NCI-H748 treated with DMSO at 0.1 percent for 48 hours (cell line): ENCODE measurements at places on chromosomes 12 and 14.

DNA sequence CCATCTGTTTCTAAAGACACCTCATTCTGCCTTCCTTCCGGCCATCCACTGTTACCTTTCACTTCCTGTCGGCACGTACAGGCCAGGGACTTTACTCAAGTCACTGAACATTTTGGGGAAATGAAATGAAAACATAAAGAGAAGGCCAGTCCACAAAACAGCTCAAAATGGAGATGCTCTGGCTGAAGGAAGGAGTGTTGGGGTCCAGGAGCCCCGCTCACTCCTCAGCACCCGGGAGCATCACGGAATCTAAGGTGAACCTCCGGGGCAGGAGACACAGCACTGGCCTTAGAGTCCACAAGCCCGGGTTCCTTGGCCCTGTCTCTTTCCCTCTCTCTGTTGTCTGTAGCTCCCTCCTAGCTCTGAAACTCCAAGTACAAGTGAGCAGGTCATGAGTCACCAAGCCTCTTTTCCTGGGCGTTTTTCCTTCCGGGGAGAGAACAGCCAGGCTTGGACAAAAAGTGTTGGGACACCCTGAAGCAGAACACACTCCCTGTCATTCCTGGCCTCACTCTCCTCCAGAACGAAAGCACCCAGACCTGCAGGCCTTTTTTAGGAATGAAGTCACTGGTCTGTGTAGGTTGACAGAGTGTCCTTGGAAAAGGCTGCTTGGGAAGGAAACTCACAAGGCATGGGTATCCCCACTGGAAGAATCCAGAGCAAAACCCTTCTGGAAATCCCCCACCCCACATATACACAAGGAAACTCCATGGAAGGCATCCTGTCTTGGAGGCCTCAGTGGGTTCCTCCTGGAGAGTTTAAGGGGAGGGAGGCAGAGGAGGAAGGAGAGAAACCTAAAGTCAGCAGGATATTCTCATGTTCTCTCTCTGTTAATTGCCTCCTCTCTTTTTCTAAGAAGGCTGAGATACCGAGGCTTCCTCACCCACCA, 245.3 kb downstream of the ZFP36L1 start:
- no peak for DNase-seq

DNA sequence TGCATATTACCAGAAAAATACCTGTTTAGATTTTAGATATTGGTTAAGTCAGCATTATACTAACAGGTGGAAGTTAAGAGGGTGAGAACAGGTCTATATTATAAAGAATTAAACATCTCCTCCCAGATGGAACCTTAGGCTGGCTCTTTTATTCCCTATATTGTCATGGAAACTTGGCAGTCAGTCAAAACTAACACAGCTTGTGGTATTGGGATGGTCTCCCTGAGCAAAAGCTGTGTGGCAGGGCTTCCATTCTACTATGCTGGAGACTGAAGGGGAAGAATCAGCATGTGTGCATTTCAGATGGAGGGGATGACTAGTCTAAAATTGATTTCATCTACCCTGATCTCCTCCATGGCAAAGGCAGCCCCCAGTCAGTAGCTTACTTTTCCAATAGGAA, 66.7 kb downstream of the SMOC1 start:
- DNase-seq: peak; percentile 72

DNA sequence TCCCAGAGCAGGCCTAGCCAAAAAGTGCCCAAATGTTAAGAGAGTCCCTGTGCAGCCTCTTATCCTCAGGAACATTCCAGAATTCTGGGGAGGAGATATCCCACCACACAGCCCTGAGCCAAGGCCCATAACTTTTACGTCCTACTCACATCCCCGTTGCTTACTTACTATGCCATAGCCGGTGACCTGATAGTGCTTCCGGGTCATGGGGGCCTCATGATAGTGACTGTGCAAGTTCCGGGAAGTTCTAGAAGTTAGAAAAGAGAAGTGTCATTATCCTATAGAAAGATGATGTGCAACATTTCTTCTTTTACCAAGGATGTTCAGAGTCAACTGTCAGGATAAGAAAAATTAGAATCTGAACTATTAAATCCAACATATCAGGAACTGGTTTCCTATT, 15.6 kb upstream of the NGB start:
- no peak for DNase-seq

GRCh38 chr12:51395283-51396230, 4.4 kb upstream of the GALNT6 start:
- DNase-seq: no peak

DNA sequence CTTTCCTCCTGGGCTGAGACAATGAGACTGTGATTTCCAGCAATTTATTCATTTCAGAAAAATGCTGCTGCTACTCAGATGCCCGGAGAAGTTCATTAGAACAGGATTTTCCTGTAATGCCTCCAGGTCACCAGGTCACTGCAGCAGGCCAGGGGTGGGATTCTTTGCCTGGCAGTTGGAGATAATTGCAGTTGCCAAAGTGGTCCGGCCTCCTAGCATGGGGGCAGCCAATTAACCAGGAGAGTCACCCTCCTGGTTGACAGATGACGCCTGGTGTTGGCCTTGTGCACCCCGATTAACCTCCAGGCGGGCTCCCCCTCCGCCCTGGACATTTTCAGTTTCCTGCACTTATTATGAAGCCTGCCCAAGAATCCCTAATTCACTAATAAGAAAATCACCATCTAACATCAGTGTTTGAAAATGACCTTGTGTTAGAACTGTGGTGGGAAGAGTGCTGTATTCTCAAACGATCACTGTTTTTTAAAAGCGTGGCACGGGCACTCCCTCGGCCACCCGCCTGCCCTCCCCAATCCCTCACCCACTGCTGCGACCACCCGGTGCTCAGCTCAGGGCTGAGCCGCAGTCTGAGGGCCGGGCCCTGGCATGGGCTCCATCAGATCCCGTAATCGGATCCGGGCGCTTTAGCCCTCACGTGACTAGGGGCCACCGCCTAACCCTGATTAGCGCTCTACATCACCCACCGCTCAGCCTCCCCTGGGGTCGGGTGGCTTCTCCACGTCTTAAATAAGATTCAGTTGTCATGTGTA, 12.9 kb downstream of the RIMBP2 start:
- DNase-seq: no peak

DNA sequence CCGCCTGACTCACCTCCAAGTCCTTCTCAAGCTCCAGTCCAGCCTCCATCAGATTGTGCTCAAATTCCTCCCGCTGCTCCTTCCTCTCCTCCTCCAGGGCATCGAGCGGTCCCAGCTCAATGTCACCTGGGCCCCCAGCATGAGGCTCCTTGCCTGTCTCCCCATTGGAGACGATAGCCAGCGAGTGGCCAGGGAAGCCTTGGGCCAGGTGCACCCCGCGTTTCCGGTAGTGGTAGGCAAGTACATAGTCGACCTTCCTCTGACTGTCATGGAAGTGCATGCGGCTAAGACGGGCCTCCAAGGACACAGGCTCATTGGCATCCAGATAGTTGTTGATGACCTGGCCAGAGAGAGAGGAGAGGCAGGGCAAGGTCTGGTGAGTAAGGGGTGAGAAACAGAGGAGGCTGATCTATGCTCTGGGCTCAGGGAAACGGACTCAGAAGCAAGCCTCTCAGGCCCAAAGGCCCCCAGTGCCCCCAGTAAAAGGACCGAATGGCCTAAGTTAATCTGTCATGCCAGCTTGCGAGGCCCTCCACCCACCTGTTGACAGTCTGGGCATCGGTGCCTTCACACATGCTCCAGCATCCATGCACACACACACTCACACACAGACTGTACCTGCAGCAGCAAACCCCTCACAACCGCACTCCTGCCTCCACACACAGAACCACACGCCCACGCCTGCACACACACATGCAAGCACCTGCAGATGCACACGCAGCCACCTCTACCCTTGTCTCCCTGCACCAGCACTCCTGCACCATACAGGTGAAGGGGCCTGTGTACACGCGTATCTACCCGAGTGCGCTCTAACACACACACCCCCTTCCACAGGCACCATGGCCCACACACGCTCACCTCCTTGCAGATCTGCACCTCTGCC, 23.8 kb downstream of the ANO2 start:
- no peak for DNase-seq

- no peak for DNase-seq
Observed at GRCh38 chr14:96761066-96761465, 36.1 kb upstream of the VRK1 start.

GRCh38 chr14:64786296-64787149, 82.3 kb downstream of the PLEKHG3 start:
- DNase-seq: no peak

DNA sequence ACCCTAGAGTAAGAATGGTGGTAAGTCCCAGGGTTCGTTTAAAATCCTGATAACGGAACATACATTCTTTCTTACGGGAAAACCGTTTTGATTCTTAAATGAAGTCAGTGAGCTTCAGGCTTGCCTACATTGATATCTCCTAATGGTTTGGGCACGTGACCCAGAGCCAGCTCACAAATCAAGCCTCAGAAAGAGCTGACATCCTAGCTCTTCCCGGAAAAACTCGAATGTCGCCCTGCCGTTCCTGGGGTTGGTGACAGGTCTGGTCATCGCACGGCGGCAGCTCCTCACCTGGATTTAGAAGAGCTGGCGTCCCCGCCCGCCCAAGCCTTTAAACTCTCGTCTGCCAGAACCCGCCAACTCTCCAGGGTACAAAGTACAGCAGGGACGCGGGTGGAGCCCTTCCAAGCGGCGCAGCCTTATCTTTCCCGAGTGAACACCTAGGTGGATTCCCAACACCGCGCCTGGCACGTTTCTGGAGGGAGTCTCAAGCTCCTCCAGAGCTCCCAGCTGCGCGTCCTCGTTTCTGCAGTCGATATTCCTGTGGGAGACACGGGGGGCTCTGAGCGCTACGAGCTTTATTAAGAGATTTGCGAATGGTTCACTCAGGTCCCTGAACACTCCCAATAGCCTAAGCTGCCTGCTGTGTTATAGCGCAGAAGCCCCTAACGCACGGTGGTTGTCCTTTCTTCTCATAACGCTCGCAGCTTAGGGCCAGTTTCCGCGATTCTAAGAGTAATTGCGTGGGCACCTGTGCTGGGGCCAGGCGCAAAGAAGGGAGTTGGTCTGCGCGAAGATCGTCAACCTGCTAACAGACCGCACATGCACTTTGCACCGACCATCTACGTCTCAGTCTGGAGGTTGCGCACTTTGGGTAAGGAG, at the start of gene SSTR1:
Gene SSTR1, plus strand, starts transcription at position 169 of the 882 bp plus-strand sequence. CDS start 1,486 bp downstream, outside the sequence.
- DNase-seq: peak; percentile 47

DNA sequence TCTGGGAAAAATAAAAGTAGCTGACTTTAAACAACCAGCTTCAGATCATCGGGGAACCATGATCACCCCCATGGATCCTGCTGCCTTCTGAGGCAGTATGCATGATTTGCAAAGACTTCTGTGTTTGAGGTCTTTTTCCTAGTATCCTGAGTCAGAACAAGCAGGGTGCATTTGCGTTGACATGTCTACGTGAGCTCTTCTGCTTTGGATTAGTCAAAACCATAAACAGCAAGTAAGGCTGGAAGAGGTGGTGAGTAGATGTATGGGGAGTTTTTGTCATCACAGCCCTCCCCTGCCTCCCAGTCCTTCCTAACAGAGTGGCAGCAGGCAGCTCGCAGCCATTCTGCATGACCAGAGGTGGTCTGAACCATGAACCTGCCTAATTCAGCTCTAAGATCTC, 24.1 kb downstream of the PLEKHG7 start:
- no peak for DNase-seq

DNA sequence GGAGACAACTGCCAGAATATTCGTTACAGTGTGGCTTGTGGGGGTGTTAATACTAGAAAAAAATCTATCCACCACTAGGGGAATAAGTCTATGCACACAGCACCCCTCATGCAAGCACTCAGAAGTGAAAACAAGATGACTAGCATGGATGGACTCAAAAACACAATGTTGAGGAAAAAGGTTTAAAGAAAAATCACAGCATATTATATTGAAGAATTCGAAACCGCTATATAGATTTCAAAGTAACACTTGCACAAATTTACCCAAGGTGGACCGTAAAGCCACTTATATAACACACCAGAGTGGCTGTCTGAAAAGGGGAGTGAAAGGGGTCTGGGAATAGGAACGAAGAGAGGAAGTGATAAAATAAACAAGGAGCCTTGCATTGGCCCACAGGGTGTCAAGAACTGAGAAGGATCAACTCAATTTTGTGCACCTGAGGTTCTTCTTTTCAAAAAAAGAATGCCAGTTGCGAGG, 544 bp downstream of the ABCD4 start:
- no peak for DNase-seq

- DNase-seq: no peak
Observed at GRCh38 chr12:48813465-48814261, 4.6 kb upstream of the CACNB3 start.

- no peak for DNase-seq
Observed at GRCh38 chr14:88026890-88027289, 22.0 kb downstream of the GPR65 start.

DNA sequence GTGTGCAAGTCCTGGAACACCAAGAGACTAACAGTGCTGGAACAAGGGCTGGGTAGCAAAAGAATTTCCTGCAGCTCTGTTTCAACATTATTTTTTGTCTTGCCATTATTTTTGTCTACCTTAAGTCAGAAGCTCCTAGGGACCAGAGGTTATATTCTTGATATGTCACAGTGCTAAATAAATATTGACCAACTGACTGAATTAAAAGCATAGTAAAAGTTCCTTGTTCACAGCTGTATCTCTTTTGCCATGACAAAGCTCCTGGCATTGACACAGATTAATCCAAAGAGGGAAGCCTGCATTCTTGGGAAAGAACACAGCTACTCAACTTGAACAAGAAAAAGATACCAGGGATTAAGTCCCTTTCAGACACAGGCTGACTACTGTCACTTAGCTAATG, 136.5 kb downstream of the SPTSSA start:
- DNase-seq: no peak

GRCh38 chr12:90515199-90516175, 439.5 kb downstream of the CCER1 start:
- no peak for DNase-seq

- DNase-seq: no peak
Observed at GRCh38 chr14:52891800-52892199, 59.0 kb downstream of the FERMT2 start.

GRCh38 chr12:54997929-54998522, 13.5 kb upstream of the TESPA1 start:
- DNase-seq: peak; percentile 36

- DNase-seq: no peak
Observed at GRCh38 chr12:87413784-87414183, 615.4 kb downstream of the C12orf50 start.

DNA sequence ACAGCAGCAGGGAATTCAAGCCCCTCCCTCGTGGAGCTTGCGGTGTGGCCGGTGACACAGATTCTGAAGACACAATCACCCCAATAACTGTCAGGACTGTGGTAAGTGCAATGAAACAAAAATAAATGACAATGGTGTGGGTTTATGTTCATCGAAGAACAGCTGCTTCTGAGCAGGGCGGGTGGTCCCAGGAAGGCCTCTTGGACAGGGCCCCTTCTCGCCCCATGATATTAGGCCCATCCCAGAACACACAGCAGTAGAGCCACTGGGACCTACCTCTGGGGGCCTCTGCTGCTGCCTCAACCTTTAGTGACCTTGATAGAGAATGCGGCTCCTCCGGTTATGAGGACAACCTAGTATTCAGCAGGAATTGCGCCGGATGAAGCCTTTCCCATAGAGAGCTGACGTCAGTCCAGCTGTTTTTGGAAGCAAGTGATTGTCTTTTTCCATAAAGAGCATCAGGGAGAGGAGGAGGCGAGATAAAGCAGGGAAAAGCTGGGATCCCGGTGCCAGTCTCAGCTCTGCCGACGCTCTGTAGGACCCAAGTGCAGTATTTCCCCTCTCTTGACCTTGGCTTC, 84.1 kb upstream of the BCL11B start:
- DNase-seq: no peak
